NCI-H1048 (cell line): ENCODE measurements at places on chromosomes 7 and 10.

- no peak for DNase-seq
Measured at GRCh38 chr10:43273997-43274396, 7.1 kb upstream of the RASGEF1A start.

GRCh38 chr7:12759151-12759550 is 71.7 kb downstream of the ARL4A start:
- DNase-seq = no peak

DNA sequence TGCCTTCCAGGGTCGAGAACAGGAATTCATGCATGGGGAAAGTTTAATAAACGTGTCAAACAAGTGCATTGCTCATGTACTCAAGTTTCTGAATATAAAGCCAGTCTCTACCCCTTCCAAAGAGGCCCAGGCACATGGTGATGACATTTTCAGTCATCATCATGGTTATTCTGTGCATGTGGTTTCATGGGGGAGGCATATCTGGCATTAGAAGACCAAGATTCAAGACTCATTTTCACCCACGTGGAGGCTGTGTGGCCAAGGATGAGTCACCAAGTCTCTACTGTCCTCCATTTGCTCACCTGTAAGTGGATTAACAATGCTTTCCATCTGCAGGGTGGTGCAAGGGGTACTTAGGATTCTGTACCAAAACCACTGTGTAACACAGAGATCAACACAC is 34.0 kb upstream of the CNPY1 start:
- DNase-seq = no peak

- DNase-seq = no peak
Measured at GRCh38 chr10:117746541-117747448, 204.2 kb downstream of the EMX2 start.

GRCh38 chr10:23980094-23980493 is 228.8 kb upstream of the KIAA1217 start:
- no peak for DNase-seq

GRCh38 chr10:74826142-74827044 is at the start of gene KAT6B:
Gene KAT6B (plus strand): TSS chr10:74826600. CDS start chr10:74842858, 16,258 bp downstream.
- peak; percentile 99 for DNase-seq

GRCh38 chr7:2109251-2109872 is 123.4 kb downstream of the MAD1L1 start:
- DNase-seq = no peak

DNA sequence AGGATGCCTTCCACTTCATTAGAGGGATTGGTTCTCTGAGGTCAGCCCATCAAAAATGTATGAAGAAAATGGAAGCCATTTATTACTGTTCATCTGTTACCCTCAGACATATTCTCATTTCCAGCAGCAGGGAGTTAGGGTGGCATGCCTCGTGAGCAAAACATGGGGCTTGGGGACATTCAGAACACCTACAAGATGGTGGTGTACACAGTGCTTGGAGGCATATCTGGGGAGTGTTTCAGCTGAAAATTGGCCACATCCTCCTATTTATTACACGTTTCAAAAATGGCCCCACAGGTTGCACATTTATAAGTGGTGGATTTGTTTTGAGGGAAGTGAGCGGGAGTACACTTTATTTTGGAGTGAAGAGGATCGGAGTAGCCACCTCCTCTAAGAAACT is 93.4 kb downstream of the SPAG6 start:
- DNase-seq = no peak

DNA sequence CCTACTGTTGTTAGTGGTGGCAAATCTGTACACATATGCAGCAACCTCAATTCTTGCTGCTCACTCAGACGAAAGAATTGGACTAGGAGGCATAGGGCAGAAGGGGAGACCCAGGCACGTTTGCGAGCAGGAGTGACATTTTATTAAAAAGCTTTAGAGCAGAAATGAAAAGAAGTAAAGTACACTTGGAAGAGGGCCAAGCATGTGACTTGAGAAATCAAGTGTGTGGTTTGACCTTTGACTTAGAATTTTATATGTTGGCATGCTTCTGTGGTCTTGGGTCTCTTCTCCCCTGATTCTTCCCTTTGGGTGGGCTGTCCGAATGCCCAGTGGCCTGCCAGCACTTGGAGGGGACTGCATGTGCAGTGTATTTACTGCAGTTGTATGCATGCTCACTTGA is 205.5 kb upstream of the SEMA3D start:
- DNase-seq = no peak

DNA sequence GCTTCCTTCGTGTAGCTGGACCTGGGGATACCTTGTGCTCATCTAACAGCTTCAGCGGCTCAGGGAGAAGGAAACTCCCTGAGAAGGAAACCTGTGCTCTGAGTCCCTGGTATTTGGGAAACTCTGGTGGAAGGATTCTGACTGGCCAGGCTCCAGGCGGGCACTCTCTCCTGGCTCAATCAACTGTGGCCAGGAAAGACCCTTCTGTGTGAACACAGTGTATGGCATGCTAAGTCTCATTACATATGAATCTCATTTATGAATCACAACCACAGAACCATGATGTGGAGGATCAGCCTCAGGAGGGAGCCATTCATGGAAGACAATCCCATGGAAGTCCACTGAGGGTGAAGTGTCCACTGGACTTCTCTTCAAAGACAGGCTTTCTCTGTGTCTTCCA is 20.9 kb downstream of the NPS start:
- no peak for DNase-seq

DNA sequence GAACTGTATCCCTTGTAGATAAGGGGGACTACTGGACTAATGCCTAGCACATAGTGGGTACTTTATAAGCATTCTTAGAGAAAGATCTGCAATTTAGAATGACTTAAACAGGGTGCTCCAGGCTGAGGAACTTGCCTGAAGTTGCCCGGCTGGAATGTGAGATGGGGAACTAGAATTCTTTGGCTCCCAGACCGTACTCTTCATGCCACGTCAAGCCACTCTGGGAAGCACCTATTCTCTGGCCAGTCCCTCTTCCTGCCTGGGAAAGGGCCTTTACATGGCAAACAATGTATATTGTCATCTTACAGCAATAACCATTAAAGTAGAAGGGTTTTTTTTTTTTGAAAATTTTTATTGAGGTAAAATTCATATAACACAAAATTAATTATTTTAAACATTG is 34.5 kb downstream of the ATXN7L1 start:
- DNase-seq = no peak

GRCh38 chr10:77667426-77668324 is 30.1 kb upstream of the KCNMA1 start:
- no peak for DNase-seq

DNA sequence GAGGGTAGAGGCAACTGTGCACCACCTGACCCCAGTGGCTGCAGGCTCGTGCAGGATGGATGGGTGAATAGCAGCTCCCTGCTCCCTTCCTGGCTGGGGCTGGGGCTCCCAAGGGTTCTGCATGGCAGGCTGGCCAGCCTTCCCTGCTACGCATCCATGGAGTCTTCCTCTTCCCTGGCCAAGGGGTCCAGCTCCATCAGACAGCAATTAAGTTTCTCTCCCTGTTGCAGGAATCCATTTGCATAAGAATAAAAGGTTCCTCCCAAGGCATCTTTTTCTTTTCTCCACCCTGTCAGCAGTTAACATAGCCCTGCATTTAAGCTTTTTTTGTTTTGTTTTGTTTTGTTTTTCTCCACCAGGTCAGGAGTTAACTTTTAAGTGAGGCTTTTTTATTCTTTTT is 10.0 kb upstream of the CPA2 start:
- no peak for DNase-seq

- DNase-seq = no peak
Measured at GRCh38 chr7:29113384-29114102, 32.8 kb downstream of the CPVL start.

DNA sequence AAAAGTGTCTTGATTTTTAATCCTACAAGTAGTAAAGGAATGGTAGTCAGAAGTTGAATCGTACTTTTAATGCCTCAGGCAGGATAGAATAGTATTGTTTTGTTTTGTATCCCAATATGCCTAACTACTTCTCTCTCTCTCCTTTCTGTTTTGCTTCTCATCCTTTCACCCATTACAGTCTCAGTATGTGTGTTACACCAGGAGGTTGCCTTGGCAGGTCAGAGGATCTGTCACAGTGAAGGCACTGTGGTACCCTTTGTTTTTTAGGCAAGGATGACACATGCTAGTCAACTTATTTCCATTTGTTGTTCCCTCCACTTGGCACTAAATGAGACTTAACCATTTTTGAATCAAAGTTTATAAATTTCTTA is 94.4 kb downstream of the MAPK8 start:
- no peak for DNase-seq

GRCh38 chr10:74110120-74110519 is 40.5 kb downstream of the AP3M1 start:
- no peak for DNase-seq

DNA sequence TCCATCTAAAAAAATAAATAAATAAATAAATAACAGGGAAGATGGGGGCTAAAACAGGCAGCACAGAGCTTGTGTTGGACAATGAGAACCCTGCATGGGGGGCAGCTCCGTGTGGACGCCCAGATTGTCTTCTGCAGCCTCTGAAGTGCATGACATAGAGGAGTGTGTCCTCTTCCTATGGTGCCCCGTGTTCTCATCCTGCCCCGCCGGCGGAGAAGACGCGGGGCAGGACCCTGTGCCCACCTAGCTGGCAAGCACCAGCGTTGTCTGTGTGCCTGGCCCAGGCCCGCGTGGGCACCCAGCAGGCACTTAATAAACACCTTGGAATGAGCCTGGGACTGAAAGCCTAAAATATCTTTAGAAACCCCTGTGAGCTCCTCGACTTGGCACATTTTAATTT is 88.7 kb upstream of the DNAAF5 start:
- no peak for DNase-seq

DNA sequence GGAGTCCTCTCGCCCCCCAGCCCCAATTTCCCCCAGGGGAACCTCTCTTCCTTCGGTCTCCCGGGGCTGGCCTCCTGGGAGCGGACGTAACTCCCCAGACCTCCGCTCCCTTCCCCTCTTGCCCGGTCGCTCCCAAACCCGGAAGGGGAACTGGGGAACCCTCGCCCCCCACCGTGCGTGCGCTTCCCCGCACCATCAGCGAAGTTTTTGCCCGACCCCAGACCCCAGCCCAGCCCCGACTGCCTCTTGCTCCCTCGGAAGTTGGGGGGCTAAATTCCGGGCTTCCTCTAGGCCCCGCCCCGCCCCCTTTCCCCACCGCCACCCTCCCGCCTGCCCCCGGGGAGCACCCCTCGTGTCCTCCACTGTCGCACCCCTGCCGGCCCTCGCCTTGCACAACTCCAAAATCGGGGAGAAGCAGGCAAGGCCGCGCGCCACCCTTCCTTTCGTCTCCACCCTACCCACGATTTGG is 436 bp downstream of the GNB2 start:
- no peak for DNase-seq

DNA sequence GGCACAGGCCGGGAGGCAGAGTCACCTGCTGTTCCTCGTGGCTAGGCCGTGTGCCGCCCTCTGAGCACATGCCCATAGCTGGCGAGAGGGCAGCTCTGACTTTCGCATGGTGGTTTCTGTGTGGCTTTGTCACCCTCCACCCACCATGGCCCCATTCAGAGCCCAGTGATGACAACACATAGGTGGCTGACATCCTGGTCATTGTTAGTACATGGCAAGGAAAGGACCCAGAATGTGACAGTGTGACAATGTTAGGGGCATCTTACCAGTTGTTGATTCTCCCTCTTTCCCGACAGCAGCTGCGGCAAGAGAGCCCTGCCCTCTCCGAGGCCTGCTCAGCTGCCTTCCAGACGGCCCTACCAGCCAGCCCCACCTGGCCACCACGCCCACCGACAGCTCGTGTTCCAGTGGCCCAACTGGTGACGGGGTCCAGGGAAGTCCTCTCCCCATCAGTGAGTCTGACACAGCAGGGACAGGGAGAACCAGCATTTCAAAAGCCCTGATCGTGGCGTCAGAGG is 52.2 kb downstream of the ZNF467 start:
- DNase-seq = no peak

- no peak for DNase-seq
Measured at GRCh38 chr7:92478095-92478494, 349 bp upstream of the ERVW-1 start.

GRCh38 chr10:110547139-110547761 is 20.2 kb upstream of the SMC3 start:
- DNase-seq = no peak

DNA sequence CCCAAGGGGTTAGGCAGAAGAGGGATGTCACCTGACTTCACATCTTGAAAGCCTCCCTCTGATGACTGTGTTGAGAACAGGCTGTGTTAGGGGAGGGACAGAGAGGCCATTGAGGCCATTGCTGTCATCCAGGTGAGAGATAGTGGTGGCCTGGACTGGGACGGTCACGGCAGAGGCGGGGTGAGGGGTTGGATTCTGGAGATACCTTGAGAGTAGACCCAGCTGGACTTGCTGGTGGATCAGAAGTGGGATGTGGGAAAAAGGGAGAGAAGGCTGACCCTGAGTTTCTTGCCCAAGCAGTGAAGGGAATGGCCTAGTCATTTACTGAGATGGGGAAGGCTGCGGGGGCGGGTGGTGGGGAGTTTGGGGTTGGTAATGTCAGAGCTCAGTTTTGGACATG is 13.6 kb downstream of the MTURN start:
- no peak for DNase-seq

- no peak for DNase-seq
Measured at GRCh38 chr7:7517754-7518153, 17.9 kb downstream of the COL28A1 start.

DNA sequence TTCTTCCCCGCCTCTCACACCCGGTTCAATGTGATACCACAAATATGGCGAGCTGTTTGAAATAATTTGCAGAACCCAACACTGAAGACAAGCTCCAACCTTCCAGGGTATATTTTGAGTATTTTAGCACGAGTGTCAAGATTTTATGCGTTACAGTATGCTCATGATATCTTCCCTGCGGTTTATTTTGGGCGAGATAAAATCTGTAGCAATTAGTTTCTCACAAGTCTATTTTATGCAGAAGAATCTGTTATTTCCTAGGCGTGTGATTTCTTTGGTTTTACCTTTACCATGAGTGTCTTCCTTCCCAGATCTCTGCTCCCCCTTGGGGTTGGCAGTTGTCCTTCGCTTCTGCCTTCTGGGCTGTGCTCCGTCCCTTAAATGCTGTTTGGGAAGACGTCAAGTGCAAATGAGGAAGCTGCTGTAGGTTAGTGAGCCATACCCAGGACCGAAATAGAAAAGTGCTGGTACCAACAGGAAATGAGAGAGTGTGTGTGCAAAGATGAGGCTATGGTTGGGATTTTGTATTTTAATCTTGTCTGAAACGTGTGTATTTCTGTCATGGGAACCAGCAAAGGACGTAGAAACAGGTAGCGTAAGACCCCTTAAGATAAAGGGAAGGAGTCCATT is 299.8 kb downstream of the KLF6 start:
- no peak for DNase-seq

DNA sequence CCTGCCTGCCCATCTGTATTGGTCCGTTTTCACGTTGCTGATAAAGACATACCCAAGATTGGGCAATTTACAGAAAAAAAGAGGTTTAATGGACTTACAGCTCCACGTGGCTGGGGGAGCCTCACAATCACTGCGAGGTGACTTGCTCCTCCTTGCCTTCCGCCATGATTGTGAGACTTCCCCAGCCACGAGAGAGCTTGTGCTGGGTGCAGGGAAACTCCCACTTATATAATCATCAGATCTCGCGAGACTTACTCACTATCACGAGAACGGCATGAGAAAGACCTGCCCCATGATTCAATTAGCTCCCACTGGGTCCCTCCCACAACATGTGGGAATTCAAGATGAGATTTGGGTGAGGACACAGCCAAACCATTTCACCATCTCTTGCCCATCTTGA is 111.8 kb downstream of the MYL10 start:
- no peak for DNase-seq

- no peak for DNase-seq
Measured at GRCh38 chr10:100791369-100792058, 46.1 kb downstream of the PAX2 start.
